A673 (cell line): ENCODE measurements at places on chromosomes 11 and 22. TPM values are rescaled to one million over a fixed set of nuclear protein-coding genes. Genes with fewer than 3 reads are reported as not detected.

Gene CARD10
- 0.26 and 1.0 TPM in 2 replicates for total RNA-seq

Gene CD151
- total RNA-seq = 123 and 127 TPM in 2 replicates

GRCh38 chr11:48098024-48098423, 117.7 kb downstream of the PTPRJ start:
- DNase-seq = no peak

GRCh38 chr11:96188243-96189006, 154.6 kb downstream of the MAML2 start:
- no peak for DNase-seq

DNA sequence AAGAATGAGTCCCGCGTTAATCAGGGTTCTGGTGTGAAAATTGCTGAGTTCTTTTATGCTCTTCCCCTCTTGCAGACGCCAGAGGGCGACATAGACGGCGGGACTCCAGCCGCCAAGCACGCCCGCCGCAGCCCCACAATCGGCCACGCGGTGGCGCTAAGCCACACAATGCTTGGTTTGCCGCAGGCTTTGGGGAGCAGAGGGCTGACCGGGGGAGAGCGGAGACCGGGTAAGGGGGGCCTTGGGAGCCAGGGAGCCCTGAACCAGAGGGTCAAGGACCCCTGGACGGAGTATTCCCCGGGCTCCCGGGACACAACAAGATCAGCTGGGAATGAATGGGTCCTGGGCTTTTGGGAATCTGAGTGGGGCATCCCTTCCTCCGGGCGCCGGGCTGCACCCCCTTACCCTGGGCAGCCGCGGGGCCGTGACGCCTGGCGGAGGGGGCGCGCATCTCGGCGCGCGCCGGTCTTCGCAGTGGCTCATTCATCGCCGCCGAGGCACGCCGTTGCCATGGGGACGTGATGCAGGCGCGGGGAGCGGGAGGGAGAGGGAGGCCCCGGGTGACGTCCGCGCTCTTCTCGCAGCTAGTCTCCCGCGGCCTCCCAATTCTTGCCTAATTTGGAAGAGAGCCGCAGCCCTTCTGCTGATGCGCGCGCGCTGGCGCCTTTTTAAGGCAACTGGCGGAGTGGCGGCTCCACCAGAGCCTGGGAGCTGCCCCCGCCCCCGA, 12.2 kb upstream of the NPAS4 start:
- DNase-seq = peak; percentile 97

DNA sequence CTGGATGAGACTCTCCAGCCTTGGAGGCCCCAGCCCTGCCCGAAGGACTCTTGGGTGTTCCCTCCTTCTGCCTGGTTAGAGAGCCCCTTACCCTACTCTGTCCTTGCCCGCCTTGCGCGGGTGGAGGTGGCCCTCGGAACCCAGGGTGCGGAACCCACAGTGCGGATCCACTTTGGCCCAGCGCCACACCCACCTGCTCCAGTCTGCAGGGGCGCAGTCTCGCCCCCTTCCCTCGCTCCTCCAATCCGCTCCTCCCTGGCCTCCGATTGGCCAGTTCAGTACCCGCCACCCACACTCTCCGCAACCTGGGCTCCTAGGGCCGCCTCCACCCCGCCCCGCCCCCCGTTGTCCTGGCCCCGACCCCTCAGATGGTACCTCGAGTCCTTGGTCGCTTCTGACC, 2.4 kb downstream of the CAPN1 start:
- DNase-seq = no peak

DNA sequence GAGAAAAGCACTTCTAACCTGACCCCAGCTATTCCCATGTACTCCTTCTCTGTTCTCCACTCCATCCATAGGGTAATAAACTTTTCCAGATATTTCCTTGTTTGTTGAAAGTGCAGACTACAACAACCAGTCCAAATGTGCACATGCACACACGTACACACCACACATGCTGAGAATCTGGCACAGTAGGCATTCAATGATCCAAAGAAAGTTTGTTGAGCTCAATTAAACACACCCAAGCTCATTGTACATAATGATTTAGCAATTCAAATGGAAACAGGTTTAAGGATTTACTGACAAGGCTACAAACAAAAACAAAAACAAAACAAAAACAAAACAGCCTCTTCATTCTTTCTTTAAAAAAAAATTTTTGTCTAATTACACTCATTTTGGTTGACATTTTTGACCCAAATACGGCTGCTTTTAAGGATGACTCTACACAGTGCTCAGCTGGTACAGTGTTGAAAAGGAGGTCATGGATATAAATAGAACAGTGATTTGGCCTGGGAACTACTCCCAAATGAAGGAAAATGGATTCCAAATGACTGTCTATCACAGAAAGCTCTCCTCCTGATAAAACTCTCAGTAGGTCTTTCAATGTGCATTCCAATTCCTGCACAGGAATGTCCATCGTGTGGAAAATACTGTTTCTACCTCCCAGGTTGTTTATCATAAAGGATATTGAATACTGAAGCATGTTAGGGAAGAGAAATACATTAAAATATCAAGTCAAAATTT, 232.2 kb downstream of the GUCY1A2 start:
- DNase-seq = no peak

DNA sequence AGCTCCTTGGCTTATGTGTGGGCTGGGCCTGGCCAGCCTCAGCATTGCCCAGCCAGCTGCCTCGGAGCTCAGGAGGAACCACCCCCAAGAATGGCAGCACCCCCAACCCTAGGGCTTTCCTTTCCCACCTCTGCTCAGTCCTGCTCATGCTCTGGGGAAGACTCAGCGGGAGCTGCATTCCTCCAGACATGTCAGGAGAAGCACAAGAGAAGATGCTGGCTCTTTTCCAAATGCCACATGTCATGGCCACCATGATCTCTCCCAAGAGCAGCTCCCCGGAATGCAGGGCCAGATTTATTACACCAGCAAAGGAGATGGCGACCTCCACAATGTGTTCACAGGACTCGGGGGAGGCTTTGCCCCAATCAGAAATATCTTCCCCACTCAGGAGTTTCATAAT, 143.7 kb downstream of the PKNOX2 start:
- no peak for DNase-seq

- no peak for DNase-seq
Observed at GRCh38 chr11:108220721-108221336, 1.6 kb downstream of the NPAT start.

GRCh38 chr11:113577356-113578032, 102.3 kb upstream of the DRD2 start:
- DNase-seq = no peak

DNA sequence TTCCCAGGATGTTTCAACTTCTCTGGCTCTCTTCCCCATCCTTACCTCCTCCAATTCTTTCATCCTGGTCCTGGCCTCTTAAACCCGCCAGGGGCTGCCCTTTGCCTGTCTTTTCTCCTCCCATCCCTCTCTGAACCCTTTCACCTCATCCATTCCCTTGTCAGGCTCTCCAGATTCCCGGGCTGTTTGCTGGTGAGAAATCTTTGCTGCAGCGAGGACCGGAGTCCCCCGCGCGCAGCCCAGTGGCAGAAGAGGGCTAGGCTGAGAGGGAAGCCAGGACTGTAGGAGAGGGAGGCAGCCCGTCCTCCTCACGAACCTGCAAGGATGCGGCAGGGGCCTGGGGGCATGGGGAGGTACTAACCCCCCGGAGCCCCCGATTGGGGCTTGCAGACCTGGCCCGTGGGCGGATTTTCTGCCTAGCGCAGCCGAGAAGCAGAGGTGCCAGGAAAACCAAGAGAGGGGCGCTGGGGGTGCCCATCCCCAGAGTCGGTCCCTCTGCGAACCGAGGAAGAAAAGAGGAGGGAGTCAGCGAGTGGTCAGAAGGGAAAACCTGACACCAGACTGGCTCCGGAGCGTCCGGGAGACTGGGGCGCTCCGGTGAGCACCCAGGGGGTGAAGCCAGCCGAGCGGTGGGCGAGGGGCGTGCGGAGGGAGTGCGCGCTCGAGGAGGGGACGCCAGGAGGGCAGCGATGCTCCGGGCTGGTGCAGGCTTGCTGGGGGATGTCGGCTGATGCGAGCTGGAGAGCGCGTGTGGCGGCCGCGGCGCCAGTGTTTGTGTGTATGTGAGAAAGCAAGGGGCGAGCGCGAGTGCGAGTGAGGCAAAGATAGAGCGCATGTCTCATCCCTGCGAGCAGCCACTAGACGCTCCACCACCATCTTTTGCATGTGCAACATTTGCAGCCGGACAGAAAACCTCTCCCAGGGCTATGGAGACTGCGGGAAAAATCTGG, at the start of gene GRIA4:
Gene GRIA4 (plus strand): TSS at position 242 of the 950 bp plus-strand sequence. CDS start 925 bp downstream, outside the sequence.
- DNase-seq = peak; percentile 52
